ENCODE measurements at places on chromosomes 13 and 19.

DNA sequence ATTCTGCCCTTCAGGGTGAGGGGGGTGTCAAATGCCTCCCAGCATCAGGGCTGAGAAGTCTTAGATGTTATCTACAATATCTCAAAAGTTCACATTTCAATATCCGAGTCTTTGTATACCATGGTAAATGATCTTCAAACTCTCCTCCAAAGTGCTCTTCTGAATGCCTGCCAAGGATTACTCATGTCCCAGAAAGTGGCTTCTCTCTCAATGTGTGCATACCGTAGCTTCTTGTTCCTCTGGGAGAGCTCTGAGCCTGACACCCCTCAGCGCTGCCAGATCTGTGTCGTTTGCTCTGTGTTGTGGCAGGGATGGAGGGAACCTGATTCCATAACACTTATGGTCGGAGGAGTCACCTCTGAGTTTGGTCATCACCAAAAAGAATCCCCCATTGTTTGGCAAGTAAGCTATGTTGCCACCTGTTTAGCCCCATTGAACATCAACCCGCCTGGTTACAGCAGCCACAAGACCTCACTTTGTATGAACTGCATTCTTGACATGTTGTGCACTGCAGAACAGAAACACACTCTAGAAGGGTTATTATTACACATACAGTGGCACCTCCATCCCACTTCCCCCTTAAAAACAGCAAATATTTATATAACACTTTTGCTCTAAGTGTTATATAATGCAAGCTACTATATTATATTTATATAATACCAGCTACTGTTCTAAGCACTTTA, 163.1 kb upstream of the MIR17HG start:
- no peak for DNase-seq

- DNase-seq = peak; percentile 82
Observed at GRCh38 chr19:16386619-16387240, 62.1 kb downstream of the KLF2 start.

- DNase-seq = peak; percentile 22
Observed at GRCh38 chr19:53432088-53432661, 391 bp downstream of the ZNF761 start.

DNA sequence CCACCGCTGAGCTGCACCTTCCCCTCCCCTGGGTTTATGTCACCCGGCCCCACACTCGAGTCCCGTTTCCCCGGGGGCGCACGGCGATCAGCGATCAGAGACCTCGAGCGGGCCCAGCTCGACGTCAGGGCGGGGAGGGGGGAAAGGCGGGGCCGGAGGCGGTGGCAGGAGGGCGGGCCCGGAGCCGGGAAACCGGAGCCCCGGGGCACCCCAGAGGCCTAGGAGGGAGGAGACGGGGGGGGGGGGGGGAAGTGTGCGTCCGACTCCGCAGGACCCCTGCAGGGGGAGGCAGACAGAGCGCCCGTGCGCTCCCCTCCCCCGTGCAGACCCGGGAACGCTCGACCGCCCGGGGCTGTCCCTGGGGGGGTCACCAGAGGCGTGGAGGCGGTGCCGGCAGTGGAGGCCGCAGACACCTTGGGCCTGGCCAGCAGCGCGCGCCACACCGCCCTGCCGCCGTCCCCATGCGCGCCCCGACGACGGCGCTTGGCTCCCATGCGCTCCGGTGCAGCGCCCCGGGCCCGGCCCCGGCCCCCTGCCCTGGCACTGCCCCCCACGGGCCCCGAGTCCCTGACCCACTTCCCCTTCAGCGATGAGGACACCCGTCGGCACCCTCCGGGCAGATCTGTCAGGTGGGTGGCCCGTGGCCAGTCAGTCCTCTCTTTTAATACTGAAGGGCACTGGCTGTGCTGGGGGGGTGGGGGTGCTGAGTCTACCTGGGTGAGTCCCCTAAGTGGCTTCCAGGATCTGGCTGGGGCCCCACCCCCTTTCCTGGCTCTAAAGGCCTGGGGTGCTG, 11.8 kb downstream of the PDE4A start:
- DNase-seq = peak; percentile 89

GRCh38 chr13:112689303-112690245, at the start of gene ATP11A:
Gene ATP11A, plus strand, starts transcription at chr13:112690038. Its CDS starts 379 bp downstream, at chr13:112690417.
- peak; percentile 100 for DNase-seq

DNA sequence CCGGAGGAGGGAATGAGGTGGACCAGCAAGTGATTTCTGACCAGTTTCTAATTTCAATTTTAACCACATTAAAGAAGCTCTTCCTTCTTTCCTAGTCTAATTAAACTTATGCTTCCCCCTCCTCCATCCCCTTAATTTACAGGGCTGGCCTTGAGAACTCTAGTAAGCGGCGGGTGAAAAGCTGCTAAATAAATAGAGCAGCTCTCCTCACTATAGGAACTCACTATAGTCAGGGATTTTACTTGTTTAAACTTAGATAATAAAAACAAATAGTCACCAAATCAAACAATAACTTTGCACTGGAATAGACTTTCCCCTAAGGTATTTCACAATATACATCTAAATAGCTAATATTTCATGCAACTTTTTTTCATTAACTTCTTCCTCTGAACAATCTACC, 1838.2 kb upstream of the PRR20A start:
- DNase-seq = no peak

DNA sequence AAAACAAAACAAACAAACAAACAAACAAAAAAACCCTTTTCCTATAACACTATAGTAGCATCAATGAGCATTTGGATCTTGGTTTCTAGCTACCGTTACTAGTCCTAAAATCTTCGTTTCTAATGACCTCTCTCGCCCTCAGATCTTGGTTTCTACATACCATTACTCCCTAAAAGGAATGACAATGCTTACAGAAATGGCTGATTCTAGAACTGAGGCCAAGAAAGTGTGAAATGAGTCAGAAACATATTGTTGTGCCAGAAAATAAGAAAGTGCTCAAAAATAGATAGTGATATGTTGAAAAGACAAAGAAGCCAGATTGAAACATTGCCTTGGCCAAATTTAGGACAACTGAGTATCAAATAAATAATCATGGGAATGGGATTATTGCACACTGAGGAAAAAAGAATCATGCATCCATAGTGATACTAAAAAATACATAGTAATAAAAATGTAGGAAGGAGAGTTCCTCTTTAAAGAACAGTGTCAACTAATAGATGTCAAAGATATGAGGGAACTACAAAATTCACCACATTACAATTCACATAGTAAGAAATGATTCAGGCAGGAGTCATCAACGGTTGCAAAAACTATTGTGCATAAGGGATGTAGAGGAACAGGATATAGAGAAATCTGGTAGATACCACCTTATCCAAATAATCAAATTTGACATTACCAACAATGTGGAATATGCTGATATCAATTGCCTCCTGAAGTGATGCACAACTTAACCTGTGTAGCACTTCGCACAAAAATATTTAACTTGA, 386.6 kb downstream of the DIAPH3 start:
- peak; percentile 48 for DNase-seq

GRCh38 chr13:49098771-49099512, 121.2 kb upstream of the MLNR start:
- DNase-seq = no peak

DNA sequence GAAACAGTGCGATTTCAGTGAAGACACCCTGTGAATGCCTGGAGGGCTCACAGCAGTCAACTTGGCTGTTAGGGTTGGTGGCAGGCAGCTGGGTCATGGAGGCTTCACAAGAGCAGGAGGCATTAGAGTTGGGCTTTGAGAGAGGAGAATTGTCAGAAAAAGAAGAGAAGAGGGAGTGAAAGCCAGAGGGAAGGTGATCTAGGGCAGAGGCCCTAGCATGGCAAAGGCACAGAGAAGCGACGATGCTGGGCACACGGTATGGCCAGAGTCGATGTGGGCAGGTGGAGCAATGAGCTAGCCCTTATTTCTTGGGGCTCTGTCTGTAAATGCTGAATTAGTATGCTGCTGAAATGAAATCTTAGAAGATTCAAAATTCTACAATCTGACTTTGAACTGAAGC, 52.6 kb upstream of the OLFM4 start:
- DNase-seq = no peak

GRCh38 chr13:86155756-86156155, 356.5 kb upstream of the SLITRK6 start:
- no peak for DNase-seq

GRCh38 chr13:74114641-74115040, 19.6 kb downstream of the KLF12 start:
- no peak for DNase-seq

DNA sequence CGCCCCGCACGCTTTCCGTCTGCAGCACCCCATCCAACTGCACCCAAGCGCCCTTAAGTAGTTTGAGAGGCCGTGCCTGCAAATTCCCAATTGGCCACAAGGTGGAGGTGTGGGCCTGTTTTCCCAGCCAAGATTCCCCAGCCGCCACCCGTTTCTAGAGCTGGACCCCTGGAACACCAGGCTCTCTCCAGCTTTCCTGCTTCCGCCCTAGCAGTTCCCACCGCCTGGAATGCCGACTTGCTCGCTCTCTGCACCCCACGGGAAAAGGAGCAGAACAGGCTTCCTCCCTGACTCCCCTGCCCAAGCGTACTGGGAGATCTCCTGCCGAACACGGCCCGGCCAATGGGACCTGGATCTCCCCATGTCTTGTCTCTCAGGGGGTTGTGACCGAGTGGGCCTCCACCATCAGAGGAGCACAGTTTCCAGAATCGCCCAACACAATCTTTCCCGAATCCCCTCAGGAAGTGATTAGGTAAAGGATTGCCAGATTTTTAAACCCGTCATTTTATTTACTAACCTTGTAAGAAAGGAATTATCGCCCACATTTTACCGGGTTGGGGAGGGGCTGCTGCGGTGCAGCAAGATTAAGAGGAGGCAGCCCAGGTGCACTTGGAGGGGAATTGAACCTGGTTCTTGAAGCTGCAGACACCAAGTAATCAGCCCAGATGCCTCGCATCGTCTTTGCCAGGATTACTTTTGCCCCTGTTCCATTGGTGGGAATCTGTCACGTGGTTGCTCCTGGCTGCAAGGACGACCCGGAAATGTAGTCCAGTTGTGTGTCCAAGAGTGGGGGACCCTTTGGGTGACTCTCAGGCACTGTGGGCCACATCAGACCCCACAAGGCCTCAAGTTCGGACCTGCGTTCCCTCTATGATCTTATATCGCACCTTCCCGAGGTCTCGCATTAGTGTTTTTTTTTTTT, 3.5 kb upstream of the NAPSA start:
- peak; percentile 93 for DNase-seq

DNA sequence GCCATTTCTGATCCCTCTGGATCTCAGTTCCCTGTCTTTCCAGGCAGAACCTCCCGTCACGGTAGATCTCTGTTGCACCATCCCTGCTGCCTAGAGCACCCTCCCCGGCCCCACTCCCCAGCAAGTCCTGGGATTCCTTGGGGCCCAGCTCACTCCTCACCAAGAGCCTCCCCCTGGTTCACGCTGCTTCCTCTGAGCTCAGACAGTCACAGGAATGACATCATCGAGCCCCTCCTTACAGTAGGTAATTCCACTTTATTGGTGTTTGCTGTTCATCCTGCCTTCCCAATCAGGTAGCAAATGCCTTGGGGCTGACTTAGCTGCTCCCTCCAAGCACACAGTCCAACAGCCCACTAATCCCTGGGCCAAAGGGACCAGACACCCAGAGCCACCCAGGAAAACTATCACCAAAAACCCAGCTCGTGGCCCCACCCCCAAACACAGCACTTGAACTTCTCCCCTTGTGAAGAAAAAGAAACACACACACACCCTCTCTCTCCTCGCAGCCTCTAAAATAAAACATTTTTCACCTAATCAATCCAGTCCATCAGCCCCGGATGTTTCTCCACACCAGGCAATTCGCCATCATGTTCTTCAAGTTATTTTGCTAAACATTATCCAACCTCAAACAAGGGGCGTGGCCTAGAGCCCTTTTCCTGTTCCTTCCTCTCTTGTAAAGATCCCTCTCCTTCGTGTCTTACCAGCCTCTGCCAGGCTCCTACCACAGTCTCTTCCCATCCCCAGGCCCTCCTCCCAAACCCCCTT, 2.5 kb downstream of the NAPA start:
- DNase-seq = no peak

DNA sequence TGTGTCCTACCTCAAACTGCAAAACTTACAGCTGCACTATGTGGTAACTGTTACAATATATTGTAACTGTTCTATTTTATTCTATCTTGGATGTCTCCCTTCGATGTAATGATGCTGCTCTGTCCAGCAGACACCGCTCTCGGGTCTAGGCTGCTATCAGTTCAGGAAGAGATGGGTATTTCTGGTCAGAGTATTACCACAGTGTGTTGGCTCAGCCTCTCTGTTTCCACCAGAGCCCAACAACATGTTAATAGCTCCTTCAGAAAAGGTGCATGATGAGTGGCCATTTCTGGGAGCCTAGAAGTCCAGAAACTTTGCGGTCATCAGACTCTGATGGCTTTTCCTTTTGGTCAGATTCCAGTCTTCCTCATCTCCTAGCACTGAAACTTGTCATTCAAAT, 35.9 kb upstream of the IGFL1 start:
- no peak for DNase-seq

DNA sequence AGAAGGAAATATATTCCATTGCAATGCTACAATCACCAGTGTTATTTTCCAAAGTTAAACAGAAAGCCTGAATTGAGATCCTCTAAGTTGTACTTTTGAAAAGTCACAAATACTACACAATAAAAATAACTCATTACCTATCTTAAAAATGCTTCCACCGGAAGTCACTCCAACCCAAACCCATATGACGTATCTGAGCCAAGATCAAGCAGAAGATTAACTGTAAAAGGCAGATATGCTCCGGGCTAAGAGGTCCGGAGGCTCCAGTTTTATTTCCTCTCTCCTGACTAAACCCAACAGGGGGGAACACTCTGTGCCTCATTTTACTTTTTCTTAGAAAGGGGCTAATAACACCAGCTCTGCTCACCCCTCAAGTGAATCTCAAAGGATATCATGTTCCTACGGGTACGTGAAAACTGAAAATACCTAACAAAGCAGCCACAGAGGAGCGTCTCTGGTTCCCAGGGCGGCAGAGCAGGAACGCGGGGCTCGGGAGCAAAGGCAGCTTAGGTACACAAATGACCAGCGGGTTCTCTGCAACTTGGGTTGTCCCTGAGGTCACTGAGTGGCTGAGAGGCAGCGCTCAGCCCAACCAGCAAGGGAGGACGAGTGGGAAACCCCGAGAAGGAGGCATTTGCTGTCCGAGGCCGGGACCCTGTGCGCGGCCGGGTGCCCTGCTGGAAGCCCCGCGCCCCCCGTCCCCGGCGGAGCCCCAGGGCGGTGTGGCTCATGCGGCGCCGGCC, 750 bp downstream of the RAB20 start:
- peak; percentile 51 for DNase-seq

DNA sequence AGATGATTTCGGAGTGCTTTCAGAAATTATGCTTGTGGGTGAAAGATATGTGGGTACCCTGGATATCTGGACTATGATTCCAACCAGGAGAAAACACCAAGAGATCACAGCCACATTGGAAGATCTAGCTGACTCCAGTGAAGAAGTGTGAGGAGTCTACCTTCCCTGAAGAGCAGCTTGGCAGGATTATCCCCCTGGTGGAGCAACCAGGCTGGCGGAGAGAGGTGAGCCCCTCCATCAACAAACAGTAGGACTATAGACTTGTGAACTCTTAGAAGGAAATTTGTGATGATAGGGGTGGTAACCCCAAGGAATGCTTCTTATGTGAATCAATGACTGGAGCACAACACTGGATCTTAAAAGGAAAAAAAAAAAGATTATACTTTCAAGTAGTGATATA, 47.8 kb upstream of the DIAPH3 start:
- no peak for DNase-seq

- no peak for DNase-seq
Observed at GRCh38 chr13:84563611-84564010, 681.3 kb upstream of the SLITRK1 start.

Measured in AG20443 (cell line).